Activated CD4-positive, alpha-beta memory T cell treated with anti-CD3 and anti-CD28 coated beads, Interleukin-2, amount 10 ng/mL, durations not matched to agents 7 days and 5 days (primary cell): ENCODE measurements at places on chromosomes 3 and 15. TPM values are rescaled to one million over a fixed set of nuclear protein-coding genes. Genes with fewer than 3 reads are reported as not detected.

GRCh38 chr3:169026543-169027182 is 636.8 kb downstream of the MECOM start:
- DNase-seq: no peak

LSAMP gene
- not detected for total RNA-seq

IQCF5 gene
- not detected for total RNA-seq

DNA sequence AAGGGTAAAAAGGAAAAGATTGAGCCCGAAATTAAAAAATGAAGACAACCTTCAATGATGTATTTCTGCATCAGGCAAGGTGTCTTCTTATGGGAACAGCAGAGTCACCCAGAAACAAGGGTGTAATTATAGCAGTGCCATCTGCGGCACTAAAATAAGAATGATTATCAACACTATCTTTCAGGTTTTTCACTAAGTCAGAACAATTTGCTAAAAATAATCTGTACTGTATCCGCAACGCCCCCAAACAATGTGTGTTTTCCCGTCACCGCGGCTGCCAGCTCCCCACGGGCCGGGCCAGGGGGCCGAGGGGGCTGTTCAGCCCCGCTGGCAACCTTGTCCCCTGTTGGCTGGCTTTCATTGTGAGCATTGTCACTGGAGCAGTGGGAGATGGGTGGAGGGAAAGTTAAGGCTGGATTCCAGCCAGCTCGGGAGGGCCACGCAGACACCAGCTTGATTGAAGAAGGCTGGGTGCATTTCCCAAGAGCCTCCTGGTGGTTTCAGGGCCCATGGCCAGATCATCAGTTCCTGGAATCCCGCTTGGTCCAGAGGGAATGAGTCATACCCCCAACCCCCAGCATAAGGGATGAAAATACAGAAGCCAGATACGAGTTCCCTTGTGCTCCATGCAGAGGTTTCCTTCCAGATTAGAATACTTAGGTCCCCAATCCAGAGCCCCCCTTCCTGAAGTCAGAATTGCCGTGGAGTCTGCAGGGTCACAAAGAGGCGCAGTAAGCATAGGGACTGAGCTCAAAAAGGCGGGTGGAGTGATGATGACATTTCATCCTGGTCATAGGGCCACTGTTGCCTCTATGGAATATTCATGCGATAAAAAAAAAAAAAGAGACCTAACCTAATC is 90.2 kb upstream of the KLF13 start:
- no peak for DNase-seq

STRA6 gene
- not detected for total RNA-seq

DNA sequence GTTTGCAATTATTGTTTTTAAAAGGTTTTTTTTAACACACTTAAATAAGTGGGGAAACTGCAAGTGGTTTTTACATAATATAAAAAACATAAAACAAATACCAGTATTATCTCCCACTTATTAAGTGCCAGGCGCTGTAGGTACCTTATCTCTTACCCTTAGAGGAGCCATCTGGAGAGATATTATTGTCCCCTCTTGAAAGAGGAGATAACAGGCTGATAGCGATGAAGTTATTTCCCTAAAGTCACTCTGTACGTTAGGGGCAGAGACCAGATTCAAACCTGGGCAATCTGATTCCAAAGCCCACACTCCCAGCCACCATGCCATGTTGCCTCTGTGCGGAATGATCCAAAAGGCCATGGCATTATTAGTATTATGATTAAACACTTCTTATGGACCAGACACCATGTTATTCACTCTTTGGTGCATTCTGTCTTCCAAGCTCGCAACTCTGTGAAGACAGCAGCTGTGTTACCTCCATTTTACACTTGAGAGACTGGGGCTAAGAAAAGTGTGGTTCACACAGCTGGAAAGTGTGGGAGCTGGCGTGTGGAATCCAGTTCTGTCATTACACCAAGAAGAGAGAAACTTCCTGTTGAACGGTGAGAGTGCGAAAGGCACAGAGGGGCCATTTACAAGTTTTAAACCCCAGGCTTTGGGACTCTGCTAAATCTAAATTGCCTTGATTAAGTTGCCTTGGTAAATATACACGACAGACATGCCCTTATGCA is 79.9 kb upstream of the MITF start:
- no peak for DNase-seq

BRPF1 gene
- 38.9 TPM for total RNA-seq

- no peak for DNase-seq
Measured at GRCh38 chr3:47010910-47011309, 31.4 kb downstream of the NBEAL2 start.

REC114 gene
- not detected for total RNA-seq
